ENCODE measurements at places on chromosomes 1 and 21. TPM values are rescaled to one million over a fixed set of nuclear protein-coding genes. Genes with fewer than 3 reads are reported as not detected.
A peak's percentile ranks its signal among the peaks of the same experiment; 100 is the strongest.

EVA1B gene
- 199 TPM for total RNA-seq

TMEM240 gene
- total RNA-seq = 4.9 TPM

C1orf198 gene
- 57.8 TPM for total RNA-seq

GBP7 gene
- not detected for total RNA-seq

LCE5A gene
- not detected for total RNA-seq

PLPPR4 gene
- 1.3 TPM for total RNA-seq

HSD3B1 gene
- total RNA-seq = not detected

- DNase-seq = peak; percentile 61
Observed at GRCh38 chr21:31905503-31906451, 33.0 kb downstream of the HUNK start.

- DNase-seq = no peak
Observed at GRCh38 chr1:43947061-43947873, 517 bp downstream of the IPO13 start.

DNA sequence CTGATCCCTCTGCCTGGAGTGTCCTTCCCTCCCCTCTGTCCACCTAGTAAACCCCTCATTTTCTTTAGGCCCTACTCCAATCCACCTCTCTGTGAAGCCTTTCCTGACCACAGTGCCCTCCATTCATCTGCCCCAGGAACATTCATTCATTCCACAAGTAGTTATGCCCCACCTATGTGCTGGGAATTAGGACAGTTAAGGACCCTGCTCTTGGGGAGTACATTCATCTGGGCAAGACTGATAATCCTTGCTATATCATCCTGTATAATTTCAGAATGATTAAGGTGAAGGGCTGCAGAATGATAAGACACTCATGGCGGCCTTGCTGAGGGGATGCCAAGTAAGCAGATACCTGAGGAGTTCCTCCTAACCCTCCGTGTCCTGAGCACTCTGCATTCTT lies 10.3 kb upstream of the FAM20B start:
- DNase-seq = no peak

DNA sequence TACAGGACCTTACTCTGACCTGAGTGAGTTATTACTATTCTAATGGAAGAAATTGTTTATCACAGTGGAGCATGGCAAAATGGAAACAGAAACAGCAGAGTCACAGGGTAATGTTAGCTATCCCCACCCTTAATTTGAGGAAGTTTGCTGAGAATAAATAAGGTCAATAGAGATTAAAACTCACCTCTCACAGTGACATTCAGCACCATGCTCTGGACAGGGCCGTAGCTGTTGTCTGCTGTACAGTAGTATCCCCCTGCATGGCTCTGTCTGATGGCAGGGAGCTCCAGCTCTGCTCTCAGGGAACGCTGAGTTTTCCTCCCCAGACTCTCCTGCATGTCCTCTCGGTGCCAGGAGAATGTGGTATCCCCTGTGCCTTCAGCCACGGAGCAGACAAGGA lies 11.9 kb downstream of the FCRL4 start:
- DNase-seq = no peak

DNA sequence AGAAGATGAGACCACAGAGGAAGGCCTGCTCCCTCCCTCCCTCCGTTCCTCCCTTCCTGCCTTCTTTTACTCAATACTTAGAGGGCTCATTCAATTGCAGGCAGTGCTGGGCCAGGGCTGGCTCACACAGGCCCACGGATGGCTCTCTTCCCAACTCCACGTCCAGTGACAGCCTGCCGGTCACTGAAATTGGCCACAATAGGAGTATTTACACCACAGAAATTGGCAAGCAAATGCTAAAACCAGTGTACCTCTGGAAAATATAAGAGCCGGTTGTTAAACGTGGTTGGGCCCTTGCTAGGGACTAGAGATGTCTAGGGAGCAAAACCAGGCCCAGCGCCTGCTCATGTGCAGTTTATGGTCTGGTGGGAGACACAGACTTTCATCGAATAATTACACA lies 72.4 kb upstream of the TMEM51 start:
- DNase-seq = peak; percentile 9

GRCh38 chr1:22662318-22662717 lies 9.3 kb downstream of the C1QB start:
- no peak for DNase-seq

DNA sequence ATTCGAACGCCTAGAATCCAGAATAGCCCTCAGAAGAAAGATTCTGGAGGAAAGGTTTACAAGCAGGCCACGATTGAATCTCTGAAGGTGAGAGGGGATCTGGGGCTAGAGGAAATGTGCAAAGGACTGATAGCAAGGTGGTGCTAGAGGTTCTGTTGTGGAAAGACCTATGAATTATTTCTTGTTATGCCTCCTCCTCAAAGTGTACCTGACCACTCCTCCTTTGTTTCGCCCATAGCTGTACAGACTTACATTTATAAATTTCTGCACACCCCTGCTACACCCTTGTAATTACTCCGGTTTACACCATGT lies 986 bp downstream of the TCEANC2 start:
- no peak for DNase-seq

DNA sequence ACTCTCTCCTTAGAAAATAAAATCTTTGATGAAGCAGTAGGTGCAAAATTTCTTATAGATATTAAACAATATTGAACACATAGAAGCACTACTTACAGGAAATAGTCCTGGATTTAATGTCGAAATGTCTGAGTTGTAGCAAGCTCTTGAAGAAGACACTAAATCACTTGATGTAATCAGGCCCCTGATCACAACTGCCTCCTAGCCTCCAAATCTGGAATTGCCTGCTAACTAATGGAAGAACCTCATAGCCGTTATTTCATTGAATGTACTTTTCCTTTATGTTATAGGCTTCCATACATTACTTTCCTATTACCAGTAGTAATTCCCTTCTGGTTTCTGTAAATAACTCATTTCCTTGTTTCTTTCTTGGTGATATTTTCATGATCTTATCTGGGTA lies 675.7 kb upstream of the CHRM3 start:
- DNase-seq = no peak

DNA sequence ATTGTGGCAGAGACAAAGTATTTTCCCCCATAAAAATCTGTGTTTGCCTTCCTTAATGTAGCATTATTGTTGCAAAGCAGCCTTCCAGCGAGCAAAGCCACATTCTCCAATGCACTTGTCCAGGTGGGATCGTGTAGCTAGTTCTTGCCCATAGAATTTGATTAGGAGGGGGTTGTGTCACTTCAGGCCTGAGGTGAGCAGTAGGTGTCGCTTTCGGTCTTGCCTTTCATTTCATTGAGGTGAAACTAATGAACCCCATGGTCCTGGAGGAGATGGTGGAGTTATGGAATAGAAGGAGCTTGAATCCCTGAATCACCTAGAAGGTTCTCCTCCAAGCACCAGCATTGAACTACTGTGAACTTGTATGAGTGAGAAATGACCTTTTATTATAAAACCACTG lies 318.9 kb upstream of the PBX1 start:
- peak; percentile 3 for DNase-seq

DNA sequence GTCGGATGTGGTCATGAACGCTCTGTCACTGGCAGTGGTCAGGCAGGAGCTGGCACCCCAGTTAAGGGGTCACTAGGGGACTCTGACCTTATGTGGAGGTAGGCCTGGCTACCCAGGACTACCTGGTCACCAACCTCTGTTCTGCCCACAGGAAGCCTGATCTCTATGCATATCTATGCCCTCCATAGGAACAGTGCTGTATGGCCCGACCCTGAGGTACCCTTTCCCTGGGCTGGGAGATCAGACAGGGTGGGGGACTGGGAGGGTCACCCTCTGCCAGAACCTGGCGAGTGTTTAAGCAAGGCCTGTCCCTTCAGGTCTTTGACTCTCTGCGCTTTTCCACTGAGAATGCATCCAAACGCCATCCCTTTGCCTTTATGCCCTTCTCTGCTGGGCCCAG lies 19.0 kb downstream of the CYP4B1 start:
- no peak for DNase-seq

GRCh38 chr1:205074084-205074483 lies 10.2 kb downstream of the TMEM81 start:
- no peak for DNase-seq

- peak; percentile 50 for DNase-seq
Observed at GRCh38 chr1:35278886-35279554, 10.5 kb downstream of the ZMYM4 start.

- DNase-seq = no peak
Observed at GRCh38 chr1:192984080-192984479, 75.1 kb downstream of the UCHL5 start.

DNA sequence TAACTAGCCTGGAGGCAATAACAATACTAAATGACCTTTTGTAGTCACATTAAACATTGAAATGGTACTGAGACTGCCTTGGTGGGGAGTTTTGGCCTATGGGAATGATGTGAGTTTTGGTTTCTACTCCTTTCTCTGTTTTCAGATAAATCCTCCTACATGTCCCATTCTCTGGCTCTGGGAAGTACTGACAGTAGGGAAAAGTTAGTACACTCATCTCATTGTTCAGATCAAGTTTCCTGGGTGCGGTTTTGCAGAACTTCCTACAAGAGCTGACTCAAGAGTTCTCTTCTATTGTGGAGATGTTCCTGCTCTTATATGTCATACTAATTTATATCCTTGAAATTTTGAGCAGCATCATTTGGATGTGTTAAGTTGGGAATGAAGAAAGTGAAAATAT lies 74.2 kb upstream of the MACF1 start:
- peak; percentile 97 for DNase-seq

DNA sequence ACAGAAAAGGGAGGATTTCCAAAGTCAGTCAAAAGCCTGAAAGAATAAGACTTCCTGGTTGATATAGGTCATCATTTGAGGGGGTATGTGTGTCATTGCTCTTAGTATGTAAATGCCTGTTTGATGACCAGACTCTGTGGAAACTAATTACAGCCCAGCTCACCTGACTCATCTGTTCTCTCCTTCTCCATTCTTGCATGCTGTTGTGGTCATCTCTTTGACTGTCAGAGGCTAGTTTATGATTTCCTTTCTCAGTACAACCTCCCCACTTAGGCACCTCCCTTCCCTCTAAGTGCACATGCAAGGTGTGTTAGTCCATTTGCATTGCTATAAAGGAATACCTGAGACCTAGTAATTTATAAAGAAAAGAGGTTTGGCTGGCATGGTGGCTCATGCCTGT lies 2.4 kb upstream of the C1orf116 start:
- DNase-seq = no peak

DNA sequence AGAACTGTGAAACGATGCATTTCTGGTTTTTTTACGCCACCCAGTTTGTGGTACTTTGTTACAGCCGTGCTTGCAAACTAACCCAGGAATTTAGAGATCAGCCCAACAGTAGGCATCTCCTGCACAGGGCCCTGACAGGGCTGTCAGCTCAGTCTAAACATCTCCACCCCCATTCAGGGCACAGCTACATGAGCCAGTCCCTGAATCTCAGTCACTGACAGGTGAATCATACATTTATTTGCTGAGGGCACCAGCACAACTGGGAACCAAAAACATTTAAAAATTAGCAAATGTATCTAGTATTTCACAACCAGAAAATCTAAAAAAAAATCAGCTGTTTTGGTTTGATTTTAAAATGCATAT lies 30.7 kb downstream of the PRDX6 start:
- no peak for DNase-seq

DNA sequence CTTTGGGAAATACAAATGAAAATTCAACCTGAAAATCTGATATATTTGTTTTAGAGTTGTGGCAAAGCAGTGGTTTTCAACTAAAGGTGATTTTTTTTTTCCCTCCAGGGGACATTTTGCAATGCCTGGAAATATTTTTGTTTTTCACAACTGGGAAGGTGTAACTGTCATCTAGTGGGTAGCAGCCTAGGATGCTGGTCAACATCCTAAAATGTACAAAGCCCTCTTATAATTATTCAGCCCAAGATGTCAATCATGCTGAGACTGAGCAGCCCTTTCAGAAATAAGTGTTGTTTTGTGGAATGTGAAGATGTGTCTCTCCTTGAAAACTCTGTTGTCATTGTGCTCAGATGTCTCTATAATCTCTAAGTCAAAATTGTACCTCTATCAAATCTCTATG lies 95.2 kb upstream of the NCAM2 start:
- DNase-seq = no peak

DNA sequence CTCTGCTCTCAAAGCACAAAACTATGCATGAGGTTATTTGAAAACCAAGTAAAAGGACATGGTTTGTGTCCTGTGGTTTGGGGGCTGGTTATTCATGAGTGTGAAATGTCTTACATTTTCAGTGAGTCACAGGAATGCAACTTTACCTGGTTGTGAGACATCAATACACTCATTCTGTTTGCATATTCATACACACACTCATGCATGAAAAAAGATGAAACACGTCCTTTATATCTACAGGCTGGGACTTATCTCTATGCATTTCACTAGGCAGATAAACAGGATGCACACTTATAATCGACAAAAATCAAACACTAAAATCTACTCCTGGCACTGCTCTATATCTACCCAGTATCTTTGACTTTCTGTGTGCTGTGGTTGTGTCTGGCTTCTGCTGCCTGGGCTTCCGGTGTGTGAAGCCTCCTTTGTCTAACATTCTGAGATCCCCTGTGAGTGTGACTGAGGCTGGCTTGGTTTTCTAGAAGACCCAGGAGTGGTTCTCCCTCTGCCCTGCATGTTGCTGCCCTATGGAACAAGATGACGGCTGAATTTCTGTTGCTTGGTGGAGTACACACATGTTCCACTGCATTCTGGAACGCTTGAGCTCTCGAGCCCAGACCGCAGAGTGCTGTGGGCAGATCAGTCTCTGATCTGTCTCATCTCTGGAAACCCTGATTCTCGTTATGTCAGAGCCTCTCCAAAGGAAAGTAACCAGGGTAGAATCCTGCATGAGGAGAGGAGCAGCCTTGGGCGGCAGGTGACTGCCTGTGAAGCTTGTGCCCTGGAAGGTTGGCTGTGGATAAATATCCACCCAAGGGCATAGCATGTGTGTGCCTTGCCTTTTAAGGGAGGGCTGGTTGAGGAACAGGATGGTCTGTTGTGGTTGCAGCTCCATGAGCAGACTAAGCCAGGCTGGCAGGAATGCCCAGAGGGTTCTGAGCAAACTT lies 19.7 kb upstream of the FASLG start:
- peak; percentile 100 for DNase-seq

DNA sequence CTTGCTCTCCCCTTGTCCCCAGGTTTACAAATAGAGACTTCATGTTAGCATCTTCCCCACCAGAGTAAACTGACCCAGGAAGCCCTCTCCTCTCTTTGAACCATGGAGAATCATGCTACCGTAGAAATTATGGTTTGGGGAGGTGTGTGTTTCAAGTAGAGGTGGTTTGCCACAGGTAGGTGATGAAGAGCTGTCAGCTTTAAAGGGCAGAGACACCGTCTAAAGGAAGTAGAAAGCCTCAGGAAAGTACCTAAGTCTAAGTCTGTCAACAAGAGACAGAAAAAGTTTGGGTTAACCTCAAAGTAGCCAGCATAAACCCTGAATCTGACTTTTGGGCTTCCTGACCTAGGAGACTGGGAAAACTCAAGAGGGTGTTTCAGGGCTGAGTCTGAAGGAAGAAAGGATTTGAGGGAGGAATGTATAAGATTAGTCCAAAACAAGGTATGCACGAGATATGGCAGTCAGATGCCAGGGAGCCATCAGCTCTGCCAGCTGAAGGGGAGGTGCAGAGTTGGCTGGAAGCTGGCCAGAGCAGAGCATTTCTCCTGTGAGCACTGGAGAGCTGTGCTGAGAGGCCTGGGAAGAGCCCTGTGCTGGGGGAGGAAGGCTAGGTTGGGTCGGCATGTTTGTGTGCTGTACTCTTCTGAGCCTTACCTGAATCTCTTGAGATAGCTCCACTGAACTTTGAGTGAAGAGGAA lies 14.3 kb downstream of the ADAMTSL4 start:
- DNase-seq = no peak

GRCh38 chr1:155882235-155882634 lies 22.9 kb downstream of the SYT11 start:
- DNase-seq = no peak

- no peak for DNase-seq
Observed at GRCh38 chr1:56509713-56510641, 69.4 kb downstream of the PLPP3 start.
